ENCODE measurements at places on chromosomes 4 and X.

DNA sequence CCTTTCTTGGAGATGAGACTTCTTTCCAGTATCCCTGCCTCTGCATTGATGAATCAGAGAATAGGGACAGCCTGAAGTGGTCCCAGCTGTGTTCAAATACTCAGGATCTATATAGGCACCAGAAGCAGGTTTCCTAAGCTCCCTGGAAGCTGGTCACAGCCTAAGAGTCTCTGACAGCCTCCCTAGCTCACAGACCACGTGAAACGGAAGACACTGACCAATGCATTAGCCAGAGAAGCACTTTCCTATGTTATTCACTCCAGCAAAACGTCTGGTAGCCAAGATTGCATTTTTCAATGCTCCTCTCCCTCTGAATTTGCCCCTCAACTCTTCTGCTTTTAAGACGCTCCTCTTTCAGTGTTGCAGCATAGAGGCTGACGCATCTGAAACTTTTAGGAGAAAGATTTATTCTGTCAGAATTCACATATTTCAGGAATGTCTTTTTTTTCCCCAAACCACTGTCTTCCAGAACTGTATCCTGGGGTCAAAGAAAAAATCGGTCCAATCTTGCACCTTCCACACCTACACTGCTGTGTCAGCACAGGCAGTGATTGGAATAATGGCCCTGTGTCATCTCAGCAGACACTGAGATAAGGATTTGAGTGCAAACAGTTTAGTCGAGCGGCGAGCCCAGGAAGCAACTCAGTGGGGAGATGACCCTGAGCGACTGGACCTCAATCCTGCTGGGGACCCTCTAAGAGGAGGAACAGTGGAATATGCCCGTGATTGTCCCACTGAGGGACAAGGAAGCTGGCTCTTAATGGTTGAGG is 109.4 kb downstream of the SMIM20 start:
- DNase-seq: no peak

DNA sequence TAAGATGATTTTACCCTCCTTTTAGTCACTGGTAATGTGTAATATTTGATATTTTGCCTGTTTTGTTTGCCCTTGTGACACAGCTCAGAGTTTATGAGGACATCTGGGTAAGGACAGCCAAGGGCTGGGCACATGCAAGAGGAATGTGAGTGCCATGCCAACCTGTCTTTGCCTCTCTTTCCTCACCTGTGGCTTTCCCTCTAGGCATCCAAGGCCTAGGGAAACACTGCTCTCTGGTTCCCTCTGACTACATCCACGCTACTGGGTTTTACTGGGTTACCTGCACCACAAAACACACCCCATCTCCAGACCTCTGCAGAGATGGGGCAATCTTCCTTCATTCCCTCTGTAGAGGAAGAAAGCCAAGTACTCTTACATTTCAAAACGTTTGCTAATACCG is 7.7 kb downstream of the HPGDS start:
- DNase-seq: no peak

GRCh38 chr4:73998040-73999011 is at the start of gene CXCL5:
CXCL5 (minus strand) TSS chr4:73998677; CDS start chr4:73998581, 96 bp downstream.
- DNase-seq: peak; percentile 26

DNA sequence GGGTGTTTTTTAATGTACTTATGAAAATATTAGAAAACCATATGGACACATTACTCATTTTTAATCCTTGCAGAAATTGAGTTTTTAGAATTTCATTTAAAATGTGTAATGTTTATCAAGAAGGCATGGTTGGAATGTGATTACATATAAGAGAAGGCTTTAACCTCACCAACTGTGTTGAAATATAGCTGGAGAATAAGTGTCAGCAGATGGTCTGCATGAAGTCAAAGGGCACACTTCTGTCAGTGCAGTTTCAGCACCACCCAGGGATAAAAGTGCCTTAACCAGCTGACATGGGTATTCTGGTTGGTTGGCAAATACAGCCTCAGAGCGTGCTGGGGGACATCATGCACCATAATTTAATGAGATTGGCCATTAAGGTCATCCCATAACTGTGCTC is 21.2 kb upstream of the ANTXR2 start:
- no peak for DNase-seq

GRCh38 chr4:88159229-88159725 is 838 bp upstream of the ABCG2 start:
- DNase-seq: no peak

DNA sequence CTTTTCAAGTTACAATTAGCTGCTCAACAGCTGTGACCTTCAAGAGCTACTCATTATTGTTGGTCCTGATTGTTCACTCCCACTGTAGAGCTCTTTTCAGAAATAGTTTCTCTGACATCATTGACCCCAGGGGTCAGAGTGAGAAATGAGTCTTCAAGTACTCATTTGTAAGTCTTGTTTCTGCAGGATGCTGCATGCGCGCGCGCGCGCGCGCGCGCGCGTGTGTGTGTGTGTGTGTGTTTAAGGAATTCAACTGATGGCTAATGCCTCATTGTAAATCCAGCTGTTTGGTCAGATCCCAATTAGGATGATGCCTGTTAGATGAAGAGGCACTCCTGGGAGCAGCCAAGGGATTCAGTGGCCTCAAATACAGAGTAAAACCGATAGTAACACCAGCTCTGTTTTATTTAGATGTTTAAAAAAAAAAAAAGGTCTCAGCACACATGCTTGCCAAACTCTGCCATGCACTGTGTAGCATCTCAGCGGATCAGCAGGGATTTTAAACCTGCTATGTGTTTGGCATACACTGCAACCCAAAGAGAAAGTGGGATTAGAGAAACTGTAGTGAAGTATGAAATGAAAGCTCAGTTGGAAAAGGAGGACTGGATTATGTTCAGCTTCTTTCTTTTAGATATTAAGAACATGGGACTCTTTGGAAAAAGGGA is 332.3 kb downstream of the ADGRL3 start:
- peak; percentile 12 for DNase-seq

- no peak for DNase-seq
Measured at GRCh38 chr4:26034849-26035248, 120.8 kb downstream of the SMIM20 start.

- DNase-seq: no peak
Measured at GRCh38 chr4:81447566-81448229, 24.0 kb downstream of the RASGEF1B start.

GRCh38 chr4:104901438-104901837 is 245.2 kb upstream of the TET2 start:
- DNase-seq: no peak

DNA sequence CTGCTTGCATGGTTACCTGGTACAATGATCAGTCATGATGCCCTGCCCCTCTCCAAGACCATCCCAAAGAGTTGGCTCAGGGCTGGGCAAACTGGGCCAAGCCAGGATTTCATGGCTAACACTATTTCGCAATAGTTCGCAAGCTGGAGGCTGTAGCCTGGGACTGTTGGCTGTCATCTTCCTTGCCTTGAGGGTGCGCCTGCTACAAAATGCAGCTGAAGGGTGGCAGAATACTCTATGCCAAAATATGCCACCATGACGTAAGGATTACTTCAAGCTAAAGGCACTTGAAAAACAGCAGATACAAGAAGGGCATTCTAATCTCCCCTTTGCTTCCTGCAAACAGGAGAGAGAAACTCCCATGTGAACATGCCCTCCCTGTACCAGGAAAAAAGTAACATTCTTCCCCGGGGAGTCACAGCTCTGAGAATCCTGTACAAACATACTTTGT is 21.0 kb downstream of the SAT1 start:
- DNase-seq: no peak

DNA sequence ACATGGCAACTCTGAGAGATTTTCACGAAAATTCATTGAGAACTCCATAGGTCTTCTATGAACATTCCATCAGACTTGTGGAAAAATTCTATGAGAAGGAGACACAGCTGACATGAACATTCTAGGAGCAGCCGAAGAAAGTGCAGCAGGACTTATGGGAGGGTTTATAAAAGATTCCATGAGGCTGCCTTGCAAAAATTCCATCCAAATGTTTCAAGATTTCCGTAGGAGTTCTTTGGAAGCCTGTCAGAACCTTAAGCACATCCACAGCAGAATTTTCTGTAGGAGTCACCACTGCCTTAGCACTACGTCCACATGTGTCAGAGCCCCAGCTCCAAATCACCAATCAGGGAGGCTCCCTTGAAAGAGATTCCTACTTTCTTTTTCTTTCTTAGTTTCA is 67.0 kb upstream of the MSX1 start:
- DNase-seq: no peak

DNA sequence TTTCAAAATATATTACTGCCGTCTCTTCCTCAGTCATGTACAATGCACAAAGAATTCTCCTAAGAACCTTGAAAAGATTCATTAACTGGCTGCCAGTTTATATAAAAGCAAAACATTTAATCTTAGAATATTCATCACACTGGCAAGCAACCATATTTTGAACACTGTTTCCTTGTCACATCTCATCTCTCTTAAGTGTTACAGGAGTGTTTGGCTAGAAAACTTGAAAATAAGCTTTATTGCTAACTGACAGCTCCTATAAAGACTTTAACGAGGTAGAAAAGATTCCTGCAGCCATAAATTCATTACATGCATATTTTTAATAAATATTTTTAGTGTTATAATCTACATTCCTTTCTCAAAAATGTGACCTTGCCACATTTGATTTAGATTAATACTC is 149.6 kb downstream of the AFAP1 start:
- no peak for DNase-seq

- DNase-seq: peak; percentile 52
Measured at GRCh38 chrX:24672701-24673190, 21.0 kb upstream of the POLA1 start.

DNA sequence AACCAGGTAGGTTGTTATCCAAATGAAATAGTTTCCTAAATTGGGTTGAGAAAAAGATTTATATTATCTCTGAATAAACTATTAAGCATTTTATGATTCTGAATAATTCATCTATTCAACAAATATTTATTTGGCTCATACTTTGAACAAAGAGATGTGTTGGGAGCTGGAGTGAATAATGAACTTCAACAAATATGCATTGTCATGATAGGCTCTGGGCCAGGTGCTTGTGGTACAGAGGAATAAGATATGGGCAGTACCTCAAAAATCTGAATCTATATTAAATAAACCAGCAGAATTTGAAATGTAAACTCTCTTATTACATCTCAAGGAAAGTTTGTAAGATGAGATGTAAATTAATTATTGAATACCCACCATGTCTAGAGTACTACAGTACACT is 75.7 kb upstream of the DCLK2 start:
- DNase-seq: no peak

GRCh38 chrX:154738011-154738738 is 12.7 kb downstream of the GAB3 start:
- DNase-seq: no peak

DNA sequence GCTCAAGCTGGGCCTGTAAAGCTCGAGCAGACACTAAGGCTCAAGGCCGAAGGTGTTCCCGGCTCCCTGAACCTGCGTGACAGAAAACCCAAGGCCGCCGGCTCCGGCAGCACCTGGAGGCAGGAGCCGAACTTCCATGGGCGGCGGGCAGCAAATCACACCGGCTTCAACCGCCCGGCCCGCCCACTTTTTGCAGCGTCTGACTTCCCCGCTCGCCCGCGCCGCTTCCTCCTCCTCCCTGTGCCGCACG is 940 bp upstream of the NSD2 start:
- peak; percentile 72 for DNase-seq

DNA sequence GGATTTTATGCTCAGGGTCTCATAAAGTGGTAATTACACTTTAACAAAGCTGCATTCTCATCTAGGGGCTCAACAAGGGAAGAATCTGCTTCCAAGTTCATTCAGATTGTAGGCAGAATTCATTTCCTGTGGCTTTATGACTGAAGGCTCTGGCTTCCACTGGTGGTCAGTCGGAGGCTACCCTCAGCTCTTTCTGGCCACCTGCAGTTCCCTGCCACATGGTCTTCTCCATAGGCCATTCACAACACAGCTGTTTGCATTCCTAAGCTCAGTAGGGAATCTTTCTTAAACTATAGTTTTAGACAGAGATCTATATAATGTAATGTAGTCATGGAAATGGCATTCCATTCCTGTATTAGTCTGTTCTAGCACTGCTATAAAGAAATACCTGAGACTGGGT is 973.0 kb upstream of the SLIT2 start:
- DNase-seq: no peak

- no peak for DNase-seq
Measured at GRCh38 chr4:107780665-107781064, 44.1 kb upstream of the SGMS2 start.

GRCh38 chr4:119317990-119318389 is 3.9 kb downstream of the FABP2 start:
- no peak for DNase-seq

All from neural crest cell (in vitro differentiated cells).